Activated CD4-positive, alpha-beta T cell treated with anti-CD3 and anti-CD28 coated beads, Interleukin-2, amount 10 ng/mL, durations not matched to agents 7 days and 5 days (primary cell): ENCODE measurements at places on chromosomes 12 and 14. TPM values are rescaled to one million over a fixed set of nuclear protein-coding genes. Genes with fewer than 3 reads are reported as not detected.

The OTX2 gene
- total RNA-seq, result not detected

The SRRM4 gene
- not detected for total RNA-seq

The LYZ gene
- not detected for total RNA-seq

The CNTN1 gene
- not detected for total RNA-seq

The C3AR1 gene
- 5.4 TPM for total RNA-seq

The LTB4R2 gene
- 21.7 TPM for total RNA-seq

The DEPDC4 gene
- total RNA-seq, result 1.4 TPM

The TARBP2 gene
- 32.6 TPM for total RNA-seq

The RPS6KL1 gene
- total RNA-seq, result 4.5 TPM

The COL2A1 gene
- total RNA-seq, result not detected

The MON2 gene
- 48.7 TPM for total RNA-seq

The RNASE3 gene
- not detected for total RNA-seq

The PAH gene
- total RNA-seq, result not detected

The MYF6 gene
- not detected for total RNA-seq

The MGAT2 gene
- total RNA-seq, result 57.3 TPM

The ASB2 gene
- 20.7 TPM for total RNA-seq

The PTPRB gene
- not detected for total RNA-seq

The CLEC2A gene
- not detected for total RNA-seq

The ALDH1L2 gene
- total RNA-seq, result 0.20 TPM

The CLEC9A gene
- not detected for total RNA-seq

The FSCB gene
- total RNA-seq, result not detected

The CLEC4C gene
- not detected for total RNA-seq

The AICDA gene
- total RNA-seq, result not detected

The TMEM179 gene
- total RNA-seq, result not detected

The LMNTD1 gene
- total RNA-seq, result not detected

The GRIN2B gene
- total RNA-seq, result not detected
